Right hindlimb (tissue), 1 donor: ENCODE measurements at places on chromosomes 13 and 19.

GRCh38 chr13:49371943-49372613 lies 71.8 kb downstream of the CAB39L start:
- DNase-seq = no peak

DNA sequence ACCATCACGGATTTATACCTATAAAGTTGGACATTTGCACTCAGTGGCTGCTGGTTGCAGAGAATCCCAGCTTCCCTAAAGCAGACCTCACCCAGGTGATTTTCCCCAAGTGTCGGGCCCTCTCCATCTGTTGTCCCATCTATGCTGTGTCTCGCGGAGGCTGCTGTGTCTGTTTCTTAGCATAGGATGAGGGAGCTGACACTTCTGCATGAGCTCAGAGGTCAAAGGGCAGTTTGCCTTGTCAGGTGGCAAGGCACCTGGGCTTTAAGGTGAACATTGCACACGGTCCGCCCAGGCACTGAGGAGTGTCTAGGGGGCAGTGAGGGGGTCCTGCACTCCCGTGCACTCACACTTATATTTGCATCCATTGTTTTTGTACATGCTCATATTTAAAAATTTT lies 151.6 kb downstream of the ZIC5 start:
- no peak for DNase-seq

DNA sequence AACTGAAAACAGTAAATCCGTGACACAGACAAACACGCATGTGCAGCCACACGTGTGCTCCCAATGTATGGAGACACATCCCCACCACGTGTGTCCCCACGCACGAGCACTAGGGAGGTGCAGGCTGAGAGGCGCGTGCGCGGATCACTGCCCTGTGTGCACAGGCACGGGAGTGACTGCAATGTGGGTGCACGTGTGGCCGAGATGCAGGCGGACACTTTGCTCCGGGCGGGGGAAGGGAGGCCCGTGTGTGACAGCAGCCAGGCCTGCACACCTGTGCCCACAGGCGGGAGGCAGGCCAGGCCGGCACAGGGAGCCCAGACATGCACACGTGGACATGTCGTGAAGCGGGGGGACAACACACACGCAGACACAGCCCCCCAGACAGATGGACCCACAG lies 77.0 kb downstream of the PTPRS start:
- DNase-seq = no peak

DNA sequence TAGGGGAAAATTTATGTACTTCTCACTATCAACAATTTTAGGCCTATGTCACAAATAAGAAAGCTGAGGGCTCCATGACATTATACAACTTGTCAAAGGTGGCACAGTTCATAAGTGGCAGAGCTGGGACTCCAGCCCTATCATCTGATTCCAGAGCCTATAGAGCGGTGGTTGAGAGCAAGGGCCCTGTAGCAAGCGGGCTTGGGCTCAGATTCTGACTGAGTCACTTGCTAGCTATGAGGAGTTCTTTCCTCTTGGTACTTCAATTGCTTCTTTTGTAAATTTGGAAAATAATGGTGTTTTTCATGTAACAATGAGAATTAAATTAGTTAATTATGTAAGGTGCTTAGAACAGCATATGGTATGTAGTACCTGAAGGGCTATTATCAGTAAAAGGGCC lies 28.7 kb upstream of the FAM216B start:
- no peak for DNase-seq

GRCh38 chr13:77033717-77034302 lies 6.9 kb upstream of the FBXL3 start:
- DNase-seq = no peak

- no peak for DNase-seq
Measured at GRCh38 chr13:29754473-29754806, 96.0 kb downstream of the UBL3 start.

DNA sequence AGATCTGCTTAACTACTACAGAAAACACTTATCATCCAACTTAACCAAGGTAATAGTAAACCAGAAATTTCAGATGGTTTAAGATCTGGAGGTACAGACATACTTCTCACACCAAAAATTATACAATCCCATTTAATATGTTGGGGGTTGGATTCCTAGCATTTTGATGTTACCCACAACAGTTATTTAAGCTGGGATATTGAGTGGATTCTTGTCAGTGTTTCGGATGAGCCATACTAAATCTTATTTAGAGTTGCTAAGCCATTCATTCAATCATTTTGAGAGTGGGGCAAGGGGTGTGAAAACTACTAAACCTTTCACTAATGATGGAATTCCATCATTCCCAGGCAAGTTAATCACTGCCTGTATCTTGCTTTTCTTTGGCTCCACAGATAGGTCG lies 40.6 kb downstream of the KATNAL1 start:
- no peak for DNase-seq

GRCh38 chr13:41505209-41505835 lies 48.0 kb downstream of the RGCC start:
- no peak for DNase-seq

DNA sequence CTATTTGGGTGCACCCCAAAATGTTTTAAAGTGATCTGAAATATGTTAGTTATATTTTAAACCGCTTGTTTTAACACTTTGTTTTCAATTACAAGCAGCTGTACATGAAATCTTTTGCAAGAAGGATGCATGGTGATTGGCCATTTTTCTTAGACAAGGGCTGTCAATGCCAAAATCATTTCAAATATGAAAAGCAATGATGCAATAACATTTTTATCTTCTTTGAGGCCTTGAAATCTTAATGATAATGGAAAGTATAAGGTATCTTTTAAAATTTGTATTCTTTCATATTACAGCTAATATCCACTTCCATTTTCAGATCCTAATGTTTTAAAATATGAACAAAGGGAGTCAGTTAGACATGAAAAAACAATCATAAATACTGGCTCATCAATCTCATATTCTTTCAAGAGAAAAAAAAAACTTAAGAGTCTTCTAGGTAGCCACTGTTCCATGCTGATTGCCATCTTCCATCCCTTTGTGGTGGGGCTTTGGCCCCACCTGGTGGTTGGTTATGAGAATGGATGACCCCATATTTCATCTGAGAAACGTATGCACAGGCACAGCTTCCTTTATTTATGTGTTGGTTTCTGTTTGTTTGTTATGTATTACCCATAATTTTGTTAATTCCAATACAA lies 330.3 kb upstream of the MIR17HG start:
- DNase-seq = peak; percentile 34

DNA sequence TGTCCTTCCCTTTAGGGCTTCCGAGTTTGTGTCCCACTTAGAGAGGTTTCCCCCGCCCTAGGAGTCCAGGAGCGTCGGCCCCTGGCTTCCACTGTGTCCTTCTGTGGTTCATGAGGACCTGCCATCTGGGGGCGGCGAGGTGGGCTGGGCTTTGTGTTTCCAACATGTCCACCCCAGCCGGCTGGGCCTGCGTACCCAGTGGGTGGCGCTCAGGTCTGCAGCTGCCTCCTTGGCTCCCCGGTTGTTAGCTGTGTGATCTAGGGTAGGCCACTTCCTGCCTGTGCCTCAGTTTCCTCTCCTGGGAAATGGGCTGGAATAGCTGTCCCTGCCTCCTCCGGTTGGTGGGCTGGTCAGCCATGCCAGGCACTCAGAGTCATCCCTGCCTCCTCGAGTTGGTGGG lies 28.4 kb downstream of the KDM4B start:
- DNase-seq = no peak

DNA sequence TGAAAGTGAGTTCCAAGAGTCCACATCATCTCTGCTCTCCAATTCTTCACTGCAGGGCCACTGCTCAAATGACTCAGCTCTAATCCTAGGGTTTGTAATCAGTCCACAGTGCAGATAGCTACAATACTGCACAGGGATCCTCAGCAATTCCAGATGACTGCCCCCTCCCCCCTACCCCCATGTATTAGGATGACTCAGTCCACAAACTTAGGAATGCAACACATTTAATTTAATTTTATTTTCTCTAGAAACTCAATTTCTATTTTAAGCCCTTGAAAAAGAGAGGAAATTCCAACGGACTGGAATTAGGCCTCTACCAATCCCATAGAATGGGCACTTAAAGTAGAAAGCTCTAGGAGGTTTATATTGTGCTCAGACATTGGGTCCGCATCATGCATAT lies 173.8 kb upstream of the SOX21 start:
- DNase-seq = no peak

GRCh38 chr13:75368167-75368566 lies 113.8 kb downstream of the TBC1D4 start:
- DNase-seq = no peak

DNA sequence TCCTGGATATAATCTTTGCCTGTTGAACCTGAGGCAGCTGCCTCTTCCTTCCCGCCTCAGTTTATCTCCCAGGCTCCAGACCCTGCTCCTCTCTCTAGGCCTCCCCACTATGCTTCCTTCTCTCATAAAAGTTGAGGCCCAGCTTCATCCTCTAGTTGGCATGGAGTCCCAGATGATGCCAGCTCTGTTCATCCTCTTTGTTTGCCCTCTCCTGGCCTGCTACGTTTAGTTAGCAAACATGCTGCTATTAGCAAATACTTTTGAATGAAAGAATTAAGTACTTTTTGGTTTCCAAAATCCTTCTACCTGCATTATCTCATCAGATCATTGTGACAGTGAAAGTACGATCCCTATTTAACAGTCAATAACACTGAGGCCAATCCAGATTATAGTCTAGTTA lies 472.5 kb downstream of the COG6 start:
- no peak for DNase-seq

DNA sequence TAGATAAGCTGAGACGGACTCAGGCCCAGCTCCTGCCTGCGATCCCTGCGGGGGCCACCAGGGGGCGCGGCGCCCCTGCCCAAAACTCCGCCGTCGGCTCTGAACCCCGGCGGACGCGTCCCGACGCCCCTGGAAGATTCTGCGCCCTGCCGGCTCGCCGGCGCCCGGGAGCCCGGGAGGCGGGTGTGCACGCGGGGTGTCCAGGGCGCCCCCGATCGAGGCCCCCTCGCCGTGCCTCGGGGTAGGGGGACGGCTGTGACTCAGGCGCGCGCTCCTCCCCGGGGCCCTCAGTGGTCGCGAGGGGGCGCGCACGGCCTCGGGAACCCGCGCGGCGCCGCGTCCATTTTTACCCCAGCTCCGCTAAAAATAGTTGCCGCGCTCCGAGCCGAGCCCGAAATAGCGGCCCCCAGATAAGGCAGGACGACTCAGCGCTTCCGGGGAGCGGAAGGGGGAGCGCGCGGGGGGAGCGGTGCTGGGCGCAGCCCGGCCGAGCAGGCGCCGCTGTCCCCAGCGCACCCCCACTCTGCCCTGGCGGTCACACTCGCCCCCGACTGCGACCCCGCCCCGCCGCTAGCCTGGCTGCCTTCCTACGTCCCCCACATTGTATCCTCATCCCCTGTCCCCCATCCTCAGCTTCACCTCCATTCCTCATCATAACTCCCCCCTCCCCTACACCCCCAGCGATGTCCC lies 16.0 kb upstream of the ERCC1 start:
- DNase-seq = peak; percentile 89
